ENCODE measurements at places on chromosomes 3 and 15. TPM values are rescaled to one million over a fixed set of nuclear protein-coding genes. Genes with fewer than 3 reads are reported as not detected.

IL17RE gene
- total RNA-seq, result 0.92 TPM

RGMA gene
- total RNA-seq, result 33.8 TPM

GRCh38 chr3:25843332-25843731, 53.4 kb downstream of the OXSM start:
- H3K27me3 ChIP-seq, result no peaks in the 10 kb centered on the region
- no peak overlapping the region for H3K4me3 ChIP-seq
- no peak for DNase-seq
- no peaks in the 10 kb centered on the region for H3K36me3 ChIP-seq
- H3K4me1 ChIP-seq, result no peaks in the 10 kb centered on the region

DNA sequence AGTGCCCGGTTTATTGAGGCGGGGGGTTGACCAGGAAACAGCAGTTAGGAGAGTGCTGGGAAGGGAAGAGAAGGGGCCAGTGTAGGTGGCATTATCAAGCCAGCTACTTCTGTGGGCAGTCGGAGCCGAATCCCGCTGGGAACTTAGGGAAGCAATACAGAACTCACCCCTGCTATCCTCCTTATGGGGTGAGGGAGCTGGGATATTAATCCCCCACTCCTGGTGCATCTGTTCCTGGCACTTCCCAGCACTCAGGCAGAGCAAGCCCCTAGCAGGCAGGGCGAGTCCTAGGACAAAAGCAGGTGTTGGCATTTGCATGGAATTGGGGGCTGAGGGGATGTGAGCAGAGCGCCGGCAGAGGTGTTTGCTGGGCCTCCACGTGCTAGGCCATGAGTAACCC, 48.6 kb downstream of the SMAD6 start:
- H3K27me3 ChIP-seq, result no peaks in the 10 kb centered on the region
- H3K36me3 ChIP-seq, result no peaks in the 10 kb centered on the region
- DNase-seq, result no peak
- peaks cover 61% of the 10 kb centered on the region for H3K4me1 ChIP-seq

All from heart right ventricle (tissue), 16 donors.